ENCODE measurements at places on chromosomes 5 and 9. TPM values are rescaled to one million over a fixed set of nuclear protein-coding genes. Genes with fewer than 3 reads are reported as not detected.

- no peak for DNase-seq
Observed at GRCh38 chr5:178524093-178524882, 65.9 kb downstream of the COL23A1 start.

DNA sequence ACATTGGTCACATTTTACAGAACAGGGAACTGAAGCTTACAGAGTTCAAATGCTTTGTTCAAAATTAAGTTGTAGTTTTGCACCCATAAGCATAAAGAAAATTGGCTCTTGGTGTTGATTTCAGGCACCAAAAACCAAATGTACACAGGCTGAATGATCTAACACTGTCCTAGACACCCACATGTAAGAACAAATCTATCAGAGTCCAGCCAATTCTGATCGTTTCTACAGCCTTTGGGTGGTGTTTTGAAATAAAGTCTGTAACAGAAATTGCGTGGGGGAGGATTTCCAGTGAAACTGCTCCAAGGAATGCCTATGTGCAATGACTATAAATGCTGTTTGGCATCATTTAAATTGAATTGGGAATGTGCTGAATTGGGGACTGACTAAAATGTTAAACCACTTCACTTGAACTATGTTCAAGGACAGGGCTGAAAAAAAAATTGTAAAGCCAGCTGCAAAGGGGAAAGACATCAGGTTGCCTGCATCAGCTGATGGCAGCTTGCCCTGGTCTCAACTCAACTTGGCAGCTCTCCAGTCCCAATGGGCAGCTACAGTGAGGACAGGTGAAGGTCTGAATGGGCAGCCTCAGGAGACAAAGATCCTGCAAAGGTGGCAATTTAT, 92.2 kb upstream of the TRPC7 start:
- DNase-seq, result no peak

DNA sequence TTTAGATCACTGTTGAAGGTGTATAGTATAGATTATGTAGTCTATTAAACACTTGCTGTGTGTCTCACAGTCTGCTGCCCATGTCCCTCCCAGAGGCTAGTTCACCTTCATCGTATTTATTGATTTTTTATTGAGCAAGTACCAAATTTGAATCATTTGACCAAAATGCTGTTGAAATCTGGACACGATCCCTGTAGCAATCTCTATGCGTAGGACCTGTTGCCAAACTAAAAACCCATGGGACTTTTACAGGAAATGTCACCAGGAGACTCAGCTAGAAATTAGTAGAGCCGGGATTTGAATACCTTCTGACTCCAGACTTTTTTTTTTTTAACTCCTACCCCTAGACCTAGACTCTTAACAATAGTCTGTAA, 17.5 kb downstream of the SLC31A1 start:
- no peak for DNase-seq

GRCh38 chr5:16654647-16655334, 38.0 kb upstream of the RETREG1 start:
- DNase-seq, result no peak

- DNase-seq, result no peak
Observed at GRCh38 chr5:14838396-14839319, 32.9 kb downstream of the ANKH start.

GRCh38 chr9:81609782-81610739, 79.3 kb downstream of the TLE1 start:
- DNase-seq, result peak; percentile 40

- no peak for DNase-seq
Observed at GRCh38 chr5:95440825-95441224, 49.7 kb downstream of the FAM81B start.

GRCh38 chr5:139574641-139575312, 13.6 kb downstream of the UBE2D2 start:
- DNase-seq, result peak; percentile 62

DNA sequence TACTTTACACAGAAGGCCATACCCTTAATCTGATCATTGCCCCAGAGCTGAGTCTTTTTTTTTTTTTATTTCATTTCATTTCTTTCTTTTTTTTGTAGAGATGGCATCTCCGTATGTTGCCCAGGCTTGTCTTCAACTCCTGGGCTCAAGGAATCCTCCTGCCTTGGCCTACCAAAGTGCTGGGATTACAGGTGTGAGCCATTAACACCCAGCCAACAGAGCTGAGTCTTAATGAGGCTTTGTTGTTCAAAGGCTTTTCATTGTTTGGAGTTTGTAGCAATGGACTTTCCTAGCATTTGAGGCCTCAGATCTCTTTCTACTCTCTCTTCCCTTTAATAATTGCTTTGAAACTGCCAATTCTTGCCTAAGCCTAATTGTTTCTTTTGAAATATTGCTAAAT, 176.5 kb upstream of the FBN2 start:
- DNase-seq, result no peak

- peak; percentile 61 for DNase-seq
Observed at GRCh38 chr5:119275146-119275545, 80.7 kb upstream of the TNFAIP8 start.

GRCh38 chr5:159133041-159133741, 33.5 kb upstream of the EBF1 start:
- peak; percentile 67 for DNase-seq

DNA sequence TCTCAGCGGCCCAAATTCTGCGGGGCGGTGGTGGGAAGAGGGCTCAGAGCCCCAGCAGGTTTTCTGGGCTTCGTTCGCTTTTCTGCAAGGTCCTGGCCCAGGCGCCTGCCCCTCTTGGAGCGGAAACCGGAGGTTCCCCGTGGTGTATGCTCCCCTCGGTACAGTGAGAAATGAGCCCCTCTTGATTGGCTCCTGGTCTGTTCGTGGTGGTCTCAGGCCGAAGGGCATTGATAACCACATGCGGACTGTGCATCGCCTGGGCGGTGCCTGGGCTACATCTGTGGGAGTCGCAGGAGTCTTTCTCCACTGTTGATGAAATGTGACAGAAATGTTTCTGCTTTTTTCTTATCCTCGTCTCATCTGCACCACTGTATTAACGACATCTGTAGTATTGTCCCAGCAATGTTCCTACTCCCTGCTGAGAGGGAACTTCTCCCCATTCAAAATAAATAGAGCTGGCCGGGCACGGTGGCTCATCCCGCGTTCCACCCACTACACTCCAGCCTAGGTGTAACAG, 682 bp downstream of the MAN1B1 start:
- DNase-seq, result no peak

- no peak for DNase-seq
Observed at GRCh38 chr9:34514816-34515215, 8.0 kb downstream of the ENHO start.

GRCh38 chr9:131503626-131504465, 1.1 kb downstream of the POMT1 start:
- DNase-seq, result peak; percentile 49

- no peak for DNase-seq
Observed at GRCh38 chr5:69492923-69493395, 369 bp downstream of the OCLN start.

GRCh38 chr9:127084076-127085039, 38.1 kb downstream of the ANGPTL2 start:
- DNase-seq, result no peak

DNA sequence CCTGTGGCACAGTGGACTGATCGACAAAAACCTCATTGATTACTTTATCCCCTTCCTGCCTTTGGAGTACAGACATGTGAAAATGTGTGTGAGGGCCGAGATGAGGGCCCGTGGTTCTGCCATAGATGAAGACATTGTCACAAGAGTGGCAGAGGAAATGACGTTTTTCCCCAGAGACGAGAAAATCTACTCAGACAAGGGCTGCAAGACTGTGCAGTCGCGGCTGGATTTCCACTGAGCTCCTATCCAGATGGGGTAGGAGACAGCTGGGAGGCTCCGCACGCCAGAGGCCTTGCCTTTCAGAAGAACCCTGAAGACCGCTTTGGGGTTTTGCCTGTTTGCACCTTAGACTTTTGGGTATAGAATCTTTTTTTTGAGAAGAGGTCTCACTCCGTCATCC, 6.4 kb downstream of the TOR1B start:
- DNase-seq, result no peak

DNA sequence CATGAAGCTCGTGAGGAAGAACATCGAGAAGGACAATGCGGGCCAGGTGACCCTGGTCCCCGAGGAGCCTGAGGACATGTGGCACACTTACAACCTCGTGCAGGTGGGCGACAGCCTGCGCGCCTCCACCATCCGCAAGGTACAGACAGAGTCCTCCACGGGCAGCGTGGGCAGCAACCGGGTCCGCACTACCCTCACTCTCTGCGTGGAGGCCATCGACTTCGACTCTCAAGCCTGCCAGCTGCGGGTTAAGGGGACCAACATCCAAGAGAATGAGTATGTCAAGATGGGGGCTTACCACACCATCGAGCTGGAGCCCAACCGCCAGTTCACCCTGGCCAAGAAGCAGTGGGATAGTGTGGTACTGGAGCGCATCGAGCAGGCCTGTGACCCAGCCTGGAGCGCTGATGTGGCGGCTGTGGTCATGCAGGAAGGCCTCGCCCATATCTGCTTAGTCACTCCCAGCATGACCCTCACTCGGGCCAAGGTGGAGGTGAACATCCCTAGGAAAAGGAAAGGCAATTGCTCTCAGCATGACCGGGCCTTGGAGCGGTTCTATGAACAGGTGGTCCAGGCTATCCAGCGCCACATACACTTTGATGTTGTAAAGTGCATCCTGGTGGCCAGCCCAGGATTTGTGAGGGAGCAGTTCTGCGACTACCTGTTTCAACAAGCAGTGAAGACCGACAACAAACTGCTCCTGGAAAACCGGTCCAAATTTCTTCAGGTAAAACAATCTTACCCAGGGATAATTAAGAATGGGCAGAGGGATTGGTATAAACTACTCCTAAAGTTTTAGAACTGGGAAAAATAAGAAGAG, 12.9 kb downstream of the ITGA1 start:
- peak; percentile 82 for DNase-seq

DNA sequence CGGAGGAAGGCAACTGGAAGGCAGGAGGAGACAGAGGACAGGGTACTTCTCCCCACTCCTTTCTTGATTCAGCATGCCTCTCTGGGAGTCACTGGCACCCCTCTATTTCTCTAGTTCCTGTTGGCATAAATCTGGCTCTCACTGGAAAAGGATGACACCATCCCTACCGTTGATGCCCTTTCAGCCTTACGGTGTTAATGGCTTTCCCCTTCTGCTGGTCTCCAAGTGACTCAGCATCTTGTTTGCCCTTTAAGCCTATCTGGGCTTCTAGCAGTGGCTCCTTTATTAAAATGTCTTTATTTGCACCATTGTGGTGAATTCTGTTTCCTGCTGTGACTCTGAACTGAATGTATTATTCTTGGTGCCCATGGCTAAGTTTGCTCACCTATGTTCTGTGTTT, 227.3 kb upstream of the GLRA1 start:
- no peak for DNase-seq

- peak; percentile 51 for DNase-seq
Observed at GRCh38 chr9:80707120-80707519, 982.2 kb downstream of the TLE1 start.

- DNase-seq, result no peak
Observed at GRCh38 chr9:83794051-83794450, 23.5 kb downstream of the GKAP1 start.

GRCh38 chr5:126656401-126657007, 55.8 kb downstream of the PHAX start:
- DNase-seq, result peak; percentile 57

DNA sequence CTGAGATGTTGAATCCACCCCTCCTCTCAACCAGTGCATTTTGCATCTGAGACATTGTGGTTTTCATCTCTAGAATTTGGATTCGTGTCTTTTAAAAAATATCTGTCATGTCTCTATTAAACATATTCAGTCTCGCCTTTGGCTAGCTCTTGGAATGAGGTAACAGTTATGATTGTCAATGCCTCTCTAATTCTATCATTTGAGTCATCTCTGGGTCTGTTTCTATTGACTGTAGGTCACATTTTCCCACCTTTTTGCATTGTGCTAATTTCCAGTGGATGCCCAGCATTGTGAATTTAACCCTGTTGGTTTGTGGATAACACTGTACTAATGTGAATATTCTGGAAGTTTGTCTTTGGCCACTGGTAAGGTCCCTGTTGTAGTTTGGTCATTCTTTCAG, 8.4 kb upstream of the SLC6A3 start:
- DNase-seq, result no peak

The PHF24 gene
- not detected for total RNA-seq

The FLT4 gene
- total RNA-seq, result under 0.01 TPM

The TNFSF8 gene
- total RNA-seq, result not detected

The SEC24A gene
- 31.7 TPM for total RNA-seq

The CBY3 gene
- 0.18 TPM for total RNA-seq

The DOLK gene
- total RNA-seq, result 26.4 TPM

The SLCO4C1 gene
- total RNA-seq, result not detected

The CARD6 gene
- total RNA-seq, result 4.2 TPM

The ANKRD55 gene
- total RNA-seq, result not detected

The SPATA31E1 gene
- total RNA-seq, result not detected

The RORB gene
- total RNA-seq, result under 0.01 TPM

The HRH2 gene
- total RNA-seq, result not detected

The PDGFRB gene
- 108 TPM for total RNA-seq

Measured in IMR-90 (cell line).